ENCODE measurements at places on chromosomes 5 and 9. TPM values are rescaled to one million over a fixed set of nuclear protein-coding genes. Genes with fewer than 3 reads are reported as not detected.

DNA sequence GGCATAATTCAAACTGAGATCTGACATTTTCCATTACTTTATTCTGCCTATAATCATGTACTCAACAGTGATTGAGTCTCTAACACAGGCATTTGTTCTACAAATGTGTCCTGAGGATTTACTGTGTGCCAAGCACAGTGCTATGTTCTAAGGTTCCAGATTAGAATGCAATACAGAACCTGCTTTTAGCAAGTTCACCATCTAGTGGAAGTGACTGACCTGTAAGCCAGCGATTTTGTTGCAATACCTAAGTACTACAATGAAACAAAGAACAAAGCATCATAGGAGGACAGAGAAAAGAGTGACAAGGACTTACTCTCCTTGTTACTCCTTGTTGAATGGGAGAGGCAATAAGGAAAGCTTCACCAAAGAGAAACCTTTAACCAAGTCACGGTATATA is 348.1 kb downstream of the ELAVL2 start:
- no peak for DNase-seq

DNA sequence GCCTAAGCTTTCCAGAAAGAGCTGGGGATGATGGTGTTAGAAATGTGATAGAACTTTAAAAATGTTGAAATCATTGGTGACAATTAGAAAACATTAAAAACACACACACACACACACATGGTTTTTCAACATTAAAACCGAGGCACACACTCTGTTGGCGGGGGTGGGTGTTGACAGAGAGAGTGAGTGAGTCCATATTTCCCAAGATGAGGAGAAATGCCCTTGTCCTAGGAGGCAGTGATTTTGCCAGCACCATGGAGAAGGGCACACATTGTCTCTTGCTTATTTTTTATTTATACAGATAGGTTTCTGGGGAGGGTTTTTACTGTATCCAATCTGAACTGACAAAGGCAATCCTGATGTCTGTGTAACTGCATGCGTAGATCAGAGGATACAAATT is 152.5 kb downstream of the INSYN2B start:
- no peak for DNase-seq

DNA sequence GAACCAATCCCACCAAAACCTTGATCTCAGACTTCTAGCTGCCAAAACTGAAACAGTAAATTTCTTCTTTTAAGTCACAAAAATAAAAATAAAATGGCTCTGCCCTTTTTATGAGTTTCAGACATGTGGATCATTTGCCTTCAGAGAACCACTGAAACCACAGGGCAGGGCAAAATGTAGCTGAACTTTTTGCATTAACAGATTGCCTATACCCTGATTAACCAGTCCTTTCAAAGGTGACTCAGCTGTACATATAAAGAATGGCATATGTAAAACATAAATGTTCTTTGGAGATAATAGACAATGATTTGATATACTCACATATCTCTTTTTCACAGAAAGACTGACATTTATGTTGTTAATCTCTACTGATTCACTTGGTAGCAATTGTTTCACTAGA is 187.1 kb upstream of the GRIN3A start:
- no peak for DNase-seq

- DNase-seq, result peak; percentile 78
Observed at GRCh38 chr5:18393565-18394442, 759.5 kb downstream of the TAF11L14 start.

DNA sequence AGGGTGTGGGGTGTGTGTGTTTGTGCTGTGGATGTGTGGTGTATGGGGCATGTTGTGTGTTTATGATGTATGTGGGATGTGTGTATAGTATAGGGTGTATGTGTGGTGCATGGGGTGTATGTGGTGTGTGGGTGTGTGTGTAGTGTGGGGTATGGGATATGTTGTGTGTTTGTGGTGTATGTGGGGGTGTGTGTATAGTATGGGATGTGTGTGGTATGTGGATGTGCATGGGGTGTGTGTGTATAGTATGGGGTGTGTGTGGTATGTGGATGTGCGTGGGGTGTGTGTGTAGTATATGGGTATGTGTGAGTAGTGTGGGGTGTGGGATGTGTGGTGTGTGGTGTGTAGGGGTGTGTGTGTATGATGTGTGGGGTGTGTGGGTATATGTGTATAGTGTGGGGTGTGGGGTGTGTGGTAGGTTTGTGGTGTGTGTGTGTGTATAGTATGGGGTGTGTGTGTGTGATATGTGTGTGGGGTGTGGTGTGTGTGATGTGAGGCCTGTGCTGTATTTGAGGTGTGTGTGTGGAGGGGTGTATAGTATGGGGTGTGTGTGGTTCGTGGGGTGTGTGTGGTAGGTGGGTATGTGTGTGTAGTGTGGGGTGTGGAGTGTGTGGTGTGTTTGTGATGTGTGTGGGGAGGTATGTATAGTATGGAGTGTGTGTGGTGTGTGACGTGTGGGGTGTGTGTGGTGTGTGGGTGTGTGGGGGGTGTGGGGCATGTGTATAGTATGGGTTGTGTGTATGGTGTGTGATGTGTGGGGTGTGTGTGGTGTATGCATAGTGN is 10.5 kb downstream of the ECSCR start:
- no peak for DNase-seq

DNA sequence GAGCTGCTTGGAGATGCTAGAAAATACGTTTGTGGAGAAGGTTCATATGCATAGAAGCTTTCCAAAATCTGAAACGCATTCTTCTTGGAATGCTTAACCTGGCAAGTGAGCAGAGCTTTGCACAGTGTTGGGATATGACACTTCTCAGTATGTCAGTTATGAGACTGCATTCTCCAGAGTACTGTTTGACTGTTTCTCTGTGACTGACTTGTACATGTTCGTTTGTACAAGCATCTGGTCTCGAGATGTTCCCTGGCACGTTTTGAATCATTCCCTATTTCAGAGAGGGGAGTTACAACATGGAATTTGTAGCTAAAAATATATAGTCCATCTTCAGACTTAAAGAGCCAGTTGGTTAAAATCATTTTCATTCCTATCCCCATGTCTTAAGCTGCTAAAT is 272.4 kb downstream of the ARRDC3 start:
- DNase-seq, result no peak

DNA sequence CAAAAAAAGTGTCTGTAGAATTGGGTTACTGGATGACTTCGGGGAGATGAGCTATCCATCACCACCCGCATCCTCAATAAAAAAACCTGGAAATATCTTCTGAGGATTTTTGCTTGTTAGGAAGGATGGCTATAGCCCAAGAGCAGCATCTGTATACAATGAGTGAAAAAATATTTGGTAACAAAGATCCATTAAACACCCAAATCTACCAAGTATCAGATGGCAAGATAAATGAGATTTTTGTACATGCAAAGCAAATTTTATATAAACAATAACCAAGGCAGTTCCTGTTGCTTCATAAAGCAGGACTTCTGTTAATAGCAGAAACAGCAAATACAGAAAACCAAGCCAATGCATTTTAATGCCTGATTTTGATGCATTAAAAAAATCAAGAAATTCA is 166.6 kb downstream of the SLC28A3 start:
- no peak for DNase-seq

GRCh38 chr5:3139499-3139931 is 388.0 kb upstream of the IRX2 start:
- no peak for DNase-seq

DNA sequence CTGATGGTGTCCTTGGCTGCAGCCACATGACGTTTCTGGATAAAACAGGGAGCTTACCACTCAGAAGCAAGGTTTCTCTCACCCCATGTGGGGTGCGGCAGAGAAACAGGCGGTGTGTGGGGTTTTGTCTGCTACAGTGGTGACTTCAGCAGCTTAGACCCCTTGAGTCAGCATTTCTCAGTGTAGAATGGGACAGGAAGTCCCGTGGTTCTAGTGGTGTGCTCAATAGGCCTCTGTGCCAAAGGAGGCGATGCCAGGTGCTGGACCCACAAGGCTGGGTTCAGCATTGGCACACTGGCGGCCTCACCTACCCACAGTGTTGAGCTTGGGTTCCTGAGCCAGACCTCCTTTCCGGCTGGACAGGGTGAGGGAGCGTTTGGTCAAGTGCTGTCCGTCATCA is 125.2 kb upstream of the SMIM23 start:
- no peak for DNase-seq

DNA sequence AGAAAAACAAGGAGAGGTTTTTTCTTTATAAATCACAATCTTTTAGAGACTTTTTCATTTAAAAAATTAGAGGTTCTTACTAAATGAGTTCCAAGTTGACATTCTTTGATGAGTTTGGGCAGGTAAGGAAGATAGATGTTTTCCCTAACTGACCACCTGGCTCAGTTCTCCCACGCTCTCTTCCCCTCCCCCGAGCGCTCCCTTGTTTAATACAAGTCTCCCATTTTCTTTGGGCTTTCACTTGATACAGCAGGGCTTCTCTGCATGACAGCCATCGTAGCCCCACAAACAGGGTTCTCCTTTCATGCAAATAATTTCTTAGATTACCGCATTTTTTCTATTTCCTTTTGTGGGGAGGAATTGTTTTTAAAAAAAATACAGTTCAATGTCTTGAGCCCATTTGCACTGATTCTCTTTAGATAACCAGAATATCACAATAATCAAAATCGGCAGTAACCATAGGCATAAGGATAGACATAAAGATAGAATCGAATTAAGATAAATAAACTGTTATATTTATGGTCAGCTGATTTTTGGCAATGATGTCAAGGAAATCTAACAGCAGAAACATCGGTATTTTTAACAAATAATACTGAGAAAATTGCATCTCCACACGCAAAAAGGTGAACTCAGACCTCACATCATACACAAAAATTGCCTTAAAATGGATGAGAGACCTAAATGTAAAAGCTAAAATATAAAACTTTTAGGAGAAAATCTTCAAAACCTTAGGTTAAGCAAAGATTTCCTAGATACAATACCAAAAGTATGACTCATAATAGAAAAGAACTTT is 325.4 kb downstream of the PIK3R1 start:
- DNase-seq, result no peak

DNA sequence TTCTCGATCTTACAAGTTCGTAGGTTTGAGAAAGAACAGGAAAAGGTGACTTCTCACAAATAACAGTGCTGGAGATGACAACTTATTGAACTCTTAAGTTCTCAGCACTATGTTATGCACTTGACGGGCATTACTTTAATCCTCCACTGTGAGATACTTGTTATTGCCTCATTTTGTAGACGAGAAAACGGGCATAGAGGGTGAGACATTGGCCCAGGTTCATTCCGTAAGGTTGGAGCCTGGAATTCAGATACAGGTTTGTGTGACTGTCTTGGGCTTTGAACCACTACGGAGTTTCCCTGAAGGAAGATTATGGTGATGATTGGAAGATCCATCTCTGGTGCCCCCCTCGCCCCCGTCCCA is 657 bp downstream of the MAT2B start:
- DNase-seq, result no peak

DNA sequence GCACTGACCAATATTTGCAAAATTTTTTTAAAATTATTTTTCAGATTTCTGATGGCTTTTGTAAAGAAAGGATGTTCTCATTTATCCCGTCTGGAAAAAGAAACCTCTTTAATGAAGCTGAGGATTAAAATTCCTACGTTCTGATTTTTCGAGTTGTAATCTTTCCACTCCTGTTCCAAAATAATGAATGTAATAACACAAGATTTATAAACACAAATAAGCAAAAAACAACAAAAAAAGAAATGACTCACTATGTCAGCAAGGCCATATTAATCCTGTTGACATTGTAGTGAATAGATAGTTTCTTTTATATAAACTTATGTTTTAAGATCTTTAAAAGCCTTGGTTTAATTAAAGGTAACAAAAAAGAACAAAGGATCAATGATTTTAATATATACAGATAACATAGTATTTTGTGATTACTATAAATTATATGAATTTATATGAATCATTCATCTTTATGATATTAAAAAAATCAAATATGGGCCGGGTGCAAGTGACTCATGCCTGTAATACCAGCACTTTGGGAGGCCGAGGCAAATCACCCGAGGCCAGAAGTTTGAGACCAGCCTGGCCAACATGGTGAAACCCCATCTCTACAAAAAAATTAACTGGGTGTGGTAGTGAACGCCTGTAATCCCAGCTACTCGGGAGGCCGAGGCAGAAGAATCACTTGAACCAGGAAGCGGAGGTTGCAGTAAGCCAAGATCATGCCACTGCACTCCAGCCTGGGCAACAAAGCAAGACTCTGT is 336.6 kb upstream of the DAB2 start:
- DNase-seq, result no peak

DNA sequence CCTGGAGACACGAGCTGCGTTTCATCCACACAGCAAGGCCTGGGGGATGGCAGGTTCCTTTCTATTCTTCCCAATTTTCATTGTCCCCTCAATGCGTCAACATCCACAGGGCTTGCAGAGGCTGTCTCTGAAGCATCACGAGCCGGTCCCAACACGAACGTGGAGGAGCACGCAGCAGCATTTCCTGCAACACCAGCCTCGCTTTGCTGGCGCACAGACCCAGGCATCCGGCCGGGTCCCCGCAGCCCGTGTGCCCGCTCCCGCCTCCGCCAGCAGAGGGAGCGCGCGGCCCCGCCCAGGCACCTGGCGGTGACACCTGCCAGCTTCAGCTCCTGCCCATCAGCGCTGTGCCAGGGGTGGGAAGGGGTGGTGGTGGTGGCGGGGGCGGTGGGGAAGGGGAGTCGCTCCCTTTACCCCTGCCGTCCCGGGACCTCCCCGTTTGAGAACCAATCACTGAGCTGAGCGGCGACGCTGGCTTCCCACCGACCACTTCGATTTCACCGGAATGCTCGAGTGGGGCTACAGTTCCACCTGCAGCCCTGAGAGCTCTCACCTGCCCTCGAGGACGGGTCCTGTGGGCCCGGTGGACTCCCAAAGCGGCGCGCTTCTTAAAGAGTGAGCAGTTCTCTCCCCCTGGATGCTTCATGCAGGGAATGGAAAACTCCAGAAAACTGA is 464.5 kb downstream of the ICE1 start:
- no peak for DNase-seq

- DNase-seq, result no peak
Observed at GRCh38 chr5:35908814-35909213, 29.6 kb downstream of the CAPSL start.

DNA sequence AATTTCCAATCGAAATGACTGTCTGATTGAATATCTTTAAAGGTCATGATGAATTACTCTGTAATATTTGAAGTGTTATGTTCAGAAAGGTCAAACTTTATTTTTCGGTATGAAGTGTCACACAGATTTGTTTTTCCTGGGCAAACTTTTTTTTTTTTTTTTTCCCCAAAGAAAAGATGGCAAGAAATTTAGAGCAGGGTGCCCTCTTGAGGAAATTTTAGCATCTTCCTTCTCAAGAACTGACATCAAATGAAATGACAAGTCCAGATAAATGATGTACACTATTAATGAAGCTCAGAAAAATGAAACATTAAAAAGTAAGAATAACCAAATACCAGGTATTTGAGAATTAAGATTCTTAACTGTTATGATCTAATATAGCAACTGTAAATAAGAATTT is 123.6 kb downstream of the INVS start:
- no peak for DNase-seq

DNA sequence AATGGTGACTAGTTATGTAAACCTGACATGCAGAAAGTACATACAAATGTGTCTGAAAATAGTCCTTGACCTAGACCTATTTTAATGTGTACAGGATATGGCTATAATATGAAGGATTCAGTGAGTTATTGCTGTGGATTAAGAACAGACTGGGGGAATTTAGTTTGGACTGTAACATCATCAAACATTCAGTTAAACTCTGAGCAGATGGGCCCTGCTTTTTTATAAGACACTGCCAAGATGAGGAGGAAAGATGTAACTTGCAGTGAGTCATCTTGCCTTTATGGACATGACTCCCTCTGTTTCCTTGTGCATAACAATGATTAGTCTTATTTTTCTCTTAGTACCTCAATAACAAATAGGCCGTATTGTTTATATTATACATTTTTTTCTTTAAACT is 12.2 kb downstream of the PPP3R2 start:
- no peak for DNase-seq

BTNL9 gene
- total RNA-seq, result 0.39 TPM

JAK2 gene
- 8.4 TPM for total RNA-seq

BASP1 gene
- 131 TPM for total RNA-seq

EFNA5 gene
- total RNA-seq, result 65.0 TPM

PCDHGA12 gene
- 1.2 TPM for total RNA-seq

OMD gene
- total RNA-seq, result not detected

Data from type B pancreatic cell (in vitro differentiated cells).